ENCODE measurements at places on chromosomes 7 and 10.

DNA sequence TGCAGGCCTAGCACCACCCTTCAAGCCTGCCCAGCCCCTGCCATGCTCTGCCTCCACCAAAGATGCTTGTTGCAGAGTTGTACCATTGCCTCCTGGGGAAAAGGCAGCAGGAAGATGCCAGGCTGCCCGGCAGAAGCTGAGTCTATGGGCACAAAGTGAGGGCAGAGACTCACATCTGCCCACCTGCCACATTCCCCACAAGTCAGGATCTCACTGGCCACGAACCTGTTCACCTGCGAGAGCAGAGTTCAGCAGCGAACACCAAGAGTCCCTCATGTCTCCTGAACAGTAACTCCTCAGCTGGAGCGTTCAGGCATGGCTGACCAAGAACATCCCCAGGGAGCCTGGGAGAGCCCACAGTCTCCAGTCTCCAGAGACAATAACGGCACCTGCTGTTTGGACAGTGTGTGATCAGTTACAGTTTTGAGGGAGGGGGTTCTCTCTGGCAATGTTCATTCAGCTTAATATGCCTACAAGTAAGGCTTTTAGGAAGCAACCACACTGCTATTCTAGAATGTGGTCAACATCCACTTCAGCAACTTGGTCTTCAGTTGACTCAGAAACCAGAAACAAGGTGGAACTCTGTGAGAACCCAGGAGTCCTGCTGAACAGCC is 78.5 kb downstream of the GRID1 start:
- H3K27ac ChIP-seq: no peak overlapping the region
- DNase-seq: peak; percentile 18
- H3K4me1 ChIP-seq: no peaks in the 10 kb centered on the region
- no peak overlapping the region for H3K4me3 ChIP-seq

- no peak for DNase-seq
- no peak overlapping the region for H3K4me3 ChIP-seq
- H3K27me3 ChIP-seq: no peaks in the 10 kb centered on the region
- no peaks in the 10 kb centered on the region for H3K36me3 ChIP-seq
- H3K4me1 ChIP-seq: no peaks in the 10 kb centered on the region
Measured at GRCh38 chr7:46653848-46654247, 732.8 kb upstream of the IGFBP3 start.

DNA sequence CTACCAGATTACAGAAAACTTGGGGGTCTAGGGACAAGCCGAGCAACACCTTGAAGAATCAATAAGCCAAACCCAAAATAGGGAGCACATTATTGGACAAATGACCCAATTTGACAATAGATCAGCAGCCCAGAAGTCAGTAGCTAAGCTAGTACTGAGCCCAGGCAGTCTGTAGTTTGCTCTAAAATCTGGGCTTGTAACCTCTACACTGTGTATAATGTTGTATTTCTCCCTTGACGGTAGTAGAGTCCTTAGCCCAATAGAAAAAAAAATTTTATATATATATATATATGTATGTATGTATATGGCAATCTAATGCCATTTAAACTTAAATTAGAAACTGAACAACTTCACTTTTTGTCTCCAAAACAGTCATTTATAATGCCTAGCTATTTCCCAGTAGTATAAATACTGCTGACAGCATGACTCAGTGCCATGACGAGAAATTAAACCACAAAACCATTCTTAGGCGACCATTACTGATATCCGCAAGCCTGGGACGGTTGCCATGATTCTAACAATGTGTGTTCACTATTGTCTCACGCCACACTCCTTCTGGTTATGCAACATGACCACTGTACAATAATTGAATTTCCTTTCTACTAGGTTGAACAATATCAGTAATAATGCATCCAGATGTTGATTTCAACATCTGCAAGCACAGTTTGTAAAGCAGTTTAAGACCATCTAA is 110.5 kb downstream of the IPMK start:
- no peaks in the 10 kb centered on the region for H3K36me3 ChIP-seq
- no peak overlapping the region for H3K4me3 ChIP-seq
- H3K27me3 ChIP-seq: peaks cover 24% of the 10 kb centered on the region
- DNase-seq: no peak

GRCh38 chr7:52897713-52898112 is 137.7 kb upstream of the POM121L12 start:
- no peak overlapping the region for H3K27ac ChIP-seq
- DNase-seq: no peak

GRCh38 chr10:61828788-61829187 is 72.7 kb upstream of the ARID5B start:
- DNase-seq: no peak
- H3K27me3 ChIP-seq: no peaks in the 10 kb centered on the region
- no peak overlapping the region for H3K4me3 ChIP-seq
- no peak overlapping the region for H3K27ac ChIP-seq
- H3K36me3 ChIP-seq: peaks cover 3% of the 10 kb centered on the region
- no peaks in the 10 kb centered on the region for H3K4me1 ChIP-seq

GRCh38 chr10:50395271-50395670 is 144.0 kb upstream of the ASAH2 start:
- no peak overlapping the region for H3K27ac ChIP-seq
- no peaks in the 10 kb centered on the region for H3K27me3 ChIP-seq
- DNase-seq: no peak
- H3K4me1 ChIP-seq: peaks cover 51% of the 10 kb centered on the region
- peaks cover 20% of the 10 kb centered on the region for H3K36me3 ChIP-seq

GRCh38 chr10:114839901-114840300 is 18.3 kb downstream of the FHIP2A start:
- H3K4me3 ChIP-seq: no peak overlapping the region
- H3K27ac ChIP-seq: no peak overlapping the region
- no peak for DNase-seq
- H3K27me3 ChIP-seq: no peaks in the 10 kb centered on the region
- H3K36me3 ChIP-seq: peaks cover 48% of the 10 kb centered on the region

GRCh38 chr10:48461623-48462481 is 143.0 kb downstream of the ARHGAP22 start:
- H3K36me3 ChIP-seq: no peaks in the 10 kb centered on the region
- H3K27me3 ChIP-seq: no peaks in the 10 kb centered on the region
- H3K27ac ChIP-seq: no peak overlapping the region
- DNase-seq: peak; percentile 35
- no peak overlapping the region for H3K4me3 ChIP-seq

DNA sequence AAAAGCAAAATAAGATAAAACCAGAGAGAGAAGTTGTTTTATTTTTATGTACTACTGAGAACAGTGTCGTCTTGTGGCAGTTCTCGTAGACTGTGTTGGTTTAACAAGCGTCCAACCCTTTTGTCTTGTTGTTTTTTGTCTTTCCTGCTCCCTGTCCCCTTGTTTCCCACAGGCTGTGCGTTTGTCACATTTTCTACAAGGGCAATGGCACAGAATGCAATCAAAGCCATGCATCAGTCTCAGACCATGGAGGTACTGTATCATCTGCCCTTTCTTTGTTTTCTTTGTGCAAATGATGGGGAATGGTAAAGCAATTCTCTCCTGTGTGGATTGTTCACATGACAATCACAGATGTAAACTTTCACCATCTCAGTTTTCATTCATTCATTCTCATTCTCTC is 248.8 kb downstream of the CELF2 start:
- H3K4me3 ChIP-seq: no peak overlapping the region
- H3K27me3 ChIP-seq: no peaks in the 10 kb centered on the region
- peaks cover 80% of the 10 kb centered on the region for H3K36me3 ChIP-seq
- DNase-seq: no peak
- H3K4me1 ChIP-seq: peaks cover 77% of the 10 kb centered on the region
- H3K27ac ChIP-seq: peak overlapping the region; percentile 7

GRCh38 chr7:82105463-82105862 is 335.6 kb upstream of the HGF start:
- H3K4me3 ChIP-seq: no peak overlapping the region
- no peak for DNase-seq
- no peak overlapping the region for H3K27ac ChIP-seq
- H3K36me3 ChIP-seq: no peaks in the 10 kb centered on the region

DNA sequence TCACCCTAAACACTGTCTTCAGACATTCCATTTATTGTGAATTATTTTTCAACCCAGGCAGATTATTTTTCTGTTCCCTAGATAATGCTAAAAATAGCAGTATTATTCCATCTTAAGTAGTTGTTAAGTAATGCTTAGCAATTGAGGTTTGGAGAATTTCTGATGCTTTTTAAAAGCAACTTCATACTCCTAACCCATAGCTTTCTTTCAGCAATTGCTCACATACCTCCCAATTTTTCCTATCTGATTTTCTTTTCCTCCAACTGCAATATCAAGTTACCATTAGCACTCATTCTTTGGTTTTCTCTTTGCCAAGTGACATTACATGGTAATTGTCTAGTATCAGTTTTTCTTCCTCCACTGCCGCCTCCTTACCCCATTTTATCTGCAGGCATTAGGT is 104.7 kb downstream of the GPR85 start:
- no peaks in the 10 kb centered on the region for H3K27me3 ChIP-seq
- no peaks in the 10 kb centered on the region for H3K36me3 ChIP-seq
- H3K4me3 ChIP-seq: no peak overlapping the region
- no peak overlapping the region for H3K27ac ChIP-seq
- no peaks in the 10 kb centered on the region for H3K4me1 ChIP-seq

- H3K4me3 ChIP-seq: no peak overlapping the region
- peaks cover 6% of the 10 kb centered on the region for H3K27me3 ChIP-seq
- no peaks in the 10 kb centered on the region for H3K4me1 ChIP-seq
- H3K27ac ChIP-seq: no peak overlapping the region
Measured at GRCh38 chr10:94420516-94420915, 18.2 kb downstream of the TBC1D12 start.

DNA sequence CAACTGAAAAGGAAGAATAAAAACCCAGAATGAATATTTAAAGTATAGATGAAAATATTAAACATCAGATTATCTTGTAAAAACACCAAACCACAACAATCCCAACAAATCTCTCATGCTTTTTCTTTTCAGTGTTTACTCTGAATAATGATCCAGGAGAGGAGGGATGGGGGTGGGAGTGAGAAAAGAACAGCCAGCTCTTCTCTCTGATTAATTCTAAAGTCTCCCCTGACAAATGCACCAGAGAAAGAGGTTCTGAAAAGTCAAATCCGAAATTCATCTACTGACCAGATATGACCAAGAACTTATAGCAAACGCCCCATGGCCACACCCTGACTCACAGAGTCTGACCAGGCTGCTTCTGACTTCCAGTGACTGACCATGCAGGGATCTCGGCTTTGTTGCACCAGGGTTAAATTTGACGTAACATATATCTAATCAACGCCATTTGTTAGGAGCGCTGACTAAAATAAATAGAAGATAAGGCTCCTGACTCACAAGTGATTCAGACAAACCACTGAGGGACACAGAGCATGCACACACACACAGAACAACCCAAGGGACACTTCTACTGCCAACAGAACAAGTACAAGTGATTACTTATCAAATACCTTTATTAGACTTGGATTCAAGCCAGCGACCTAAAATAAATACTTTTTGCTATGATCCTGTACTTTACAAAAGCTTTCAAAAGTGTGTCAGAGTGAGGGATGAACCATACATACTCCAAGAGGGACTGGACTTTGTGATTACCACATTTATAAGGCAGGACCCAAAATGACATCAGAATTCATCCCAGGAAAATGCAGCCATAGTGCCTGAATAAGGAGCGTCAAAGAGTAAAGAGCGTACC is 9.3 kb upstream of the SPOCK2 start:
- H3K36me3 ChIP-seq: peaks cover 27% of the 10 kb centered on the region
- H3K4me1 ChIP-seq: peaks cover 32% of the 10 kb centered on the region
- no peak overlapping the region for H3K27ac ChIP-seq
- no peak for DNase-seq
- H3K27me3 ChIP-seq: no peaks in the 10 kb centered on the region
- H3K4me3 ChIP-seq: no peak overlapping the region

DNA sequence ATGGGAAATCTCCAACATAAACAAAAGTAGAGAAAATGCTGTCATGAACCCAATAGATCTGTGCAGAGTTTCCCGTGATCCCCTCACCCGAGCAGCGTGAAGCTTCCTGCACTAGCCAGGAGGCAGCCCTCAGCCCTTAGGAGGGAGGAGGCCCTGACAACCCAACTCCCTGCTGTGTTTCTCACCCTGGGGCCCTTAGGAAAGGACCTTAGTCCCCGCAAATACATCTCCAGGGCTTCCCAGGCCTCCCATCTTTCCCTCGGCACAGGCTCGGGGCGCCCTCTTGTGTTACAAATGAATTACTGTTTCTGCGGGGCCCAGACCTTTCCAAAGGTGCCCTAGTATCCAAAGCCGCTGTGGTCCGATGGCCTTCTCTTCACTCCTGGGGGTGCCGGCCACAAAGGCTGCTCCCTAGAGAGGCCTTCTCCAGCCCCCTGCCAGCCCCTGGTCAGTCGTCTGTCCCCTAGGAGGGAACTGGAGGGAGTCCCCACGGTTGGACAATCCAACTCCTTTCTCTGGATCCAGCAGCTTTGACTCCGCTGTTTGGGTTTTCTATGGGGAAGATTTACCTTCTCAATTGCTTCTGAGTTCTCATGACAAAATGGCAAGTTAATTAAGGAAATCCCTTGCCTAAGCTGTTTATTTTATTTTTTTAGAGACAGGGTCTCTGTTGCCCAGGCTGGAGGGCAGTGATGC is 49.9 kb upstream of the SH2B2 start:
- no peaks in the 10 kb centered on the region for H3K27me3 ChIP-seq
- H3K27ac ChIP-seq: no peak overlapping the region
- DNase-seq: peak; percentile 52

- H3K27me3 ChIP-seq: peaks cover 89% of the 10 kb centered on the region
- peaks cover 4% of the 10 kb centered on the region for H3K36me3 ChIP-seq
- no peak overlapping the region for H3K27ac ChIP-seq
- no peak for DNase-seq
- H3K4me3 ChIP-seq: no peak overlapping the region
Measured at GRCh38 chr7:35251606-35252310, 2.1 kb downstream of the TBX20 start.

DNA sequence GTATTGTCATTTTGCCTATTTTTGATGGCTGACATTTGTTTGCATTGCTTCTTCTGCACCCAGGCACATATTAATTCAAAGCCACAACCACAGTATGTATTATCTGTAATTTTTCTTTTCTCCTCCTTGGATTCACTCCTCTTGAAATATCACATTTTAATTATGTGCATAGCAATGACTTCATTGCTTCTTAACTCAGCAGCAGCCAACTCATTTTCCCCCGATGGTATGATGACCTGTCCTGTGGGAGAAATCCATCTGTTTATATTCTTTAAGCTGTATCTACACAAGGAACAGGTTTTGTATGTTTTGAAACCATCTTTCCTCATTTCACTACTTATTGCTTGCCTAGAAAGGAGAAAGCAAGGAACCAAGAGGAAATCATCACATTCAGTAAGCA is 588.8 kb downstream of the INHBA start:
- H3K27ac ChIP-seq: no peak overlapping the region
- no peak for DNase-seq
- H3K4me1 ChIP-seq: no peaks in the 10 kb centered on the region

GRCh38 chr10:1417574-1417973 is 319.8 kb downstream of the ADARB2 start:
- peaks cover 6% of the 10 kb centered on the region for H3K4me1 ChIP-seq
- H3K27me3 ChIP-seq: peaks cover 18% of the 10 kb centered on the region
- no peaks in the 10 kb centered on the region for H3K36me3 ChIP-seq
- DNase-seq: no peak
- no peak overlapping the region for H3K27ac ChIP-seq
- H3K4me3 ChIP-seq: no peak overlapping the region
